ENCODE measurements at places on chromosomes 5 and 9.

DNA sequence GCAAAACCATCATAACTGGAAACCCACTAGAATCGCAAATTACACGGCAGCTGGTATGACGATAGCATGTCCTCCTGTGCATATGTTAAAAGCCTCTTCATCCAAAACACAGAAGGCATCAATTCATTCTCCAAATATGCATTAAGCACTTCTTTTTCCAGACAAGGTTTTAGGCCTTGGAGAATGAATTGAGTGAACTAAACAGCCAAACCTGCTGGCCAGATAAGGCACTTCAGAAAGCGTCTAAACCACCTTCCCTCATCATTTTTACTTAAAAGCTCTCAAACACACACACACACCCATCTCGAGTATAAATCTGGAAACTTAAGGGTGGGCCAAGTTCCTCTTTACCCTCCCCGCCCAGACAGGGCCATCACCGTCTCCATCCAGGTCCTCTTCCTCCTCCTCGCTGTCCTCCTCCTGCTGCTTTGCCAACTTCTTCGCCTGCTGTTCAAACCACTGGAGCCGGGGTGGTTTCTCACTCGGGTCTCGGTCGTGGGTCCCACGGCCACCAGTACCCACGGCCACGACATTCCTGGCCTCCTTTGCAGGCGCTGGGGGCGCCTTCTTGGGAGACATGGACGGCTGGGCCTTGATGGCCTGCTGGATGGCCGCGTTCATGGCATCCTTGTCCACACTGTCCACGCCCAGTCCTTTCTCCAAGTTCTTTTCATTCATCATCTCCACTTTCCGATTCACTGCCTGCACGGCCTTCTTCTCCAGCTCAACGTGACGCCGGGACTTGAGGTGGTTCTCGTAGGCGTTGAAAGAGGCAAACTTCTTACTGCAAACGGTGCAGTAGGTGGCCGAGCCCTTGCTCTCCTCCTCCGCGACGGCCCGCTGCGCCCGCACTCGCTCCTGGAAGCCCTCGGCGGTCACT, 696 bp downstream of the ZNF622 start:
- peaks cover 88% of the 10 kb centered on the region for H3K4me1 ChIP-seq
- H3K4me3 ChIP-seq: peak overlapping the region; percentile 99
- peak overlapping the region; percentile 99 for H3K27ac ChIP-seq

- H3K36me3 ChIP-seq: no peaks in the 10 kb centered on the region
- no peak for DNase-seq
- H3K27me3 ChIP-seq: peaks cover 33% of the 10 kb centered on the region
- H3K4me1 ChIP-seq: no peaks in the 10 kb centered on the region
Measured at GRCh38 chr5:66959653-66960052, 236.9 kb downstream of the CD180 start.

GRCh38 chr9:131658377-131659129, 81.3 kb downstream of the RAPGEF1 start:
- no peaks in the 10 kb centered on the region for H3K27me3 ChIP-seq
- H3K4me1 ChIP-seq: peaks cover 65% of the 10 kb centered on the region
- H3K27ac ChIP-seq: peak overlapping the region; percentile 75
- DNase-seq: no peak
- H3K36me3 ChIP-seq: no peaks in the 10 kb centered on the region
- peak overlapping the region; percentile 58 for H3K4me3 ChIP-seq

GRCh38 chr5:149211566-149211965, 60.1 kb upstream of the AFAP1L1 start:
- H3K4me1 ChIP-seq: no peaks in the 10 kb centered on the region
- no peak overlapping the region for H3K27ac ChIP-seq
- H3K36me3 ChIP-seq: no peaks in the 10 kb centered on the region
- peaks cover 21% of the 10 kb centered on the region for H3K27me3 ChIP-seq
- H3K4me3 ChIP-seq: no peak overlapping the region

GRCh38 chr5:150080696-150081435, 5.5 kb downstream of the CSF1R start:
- no peak for DNase-seq
- no peaks in the 10 kb centered on the region for H3K36me3 ChIP-seq
- peaks cover 27% of the 10 kb centered on the region for H3K27me3 ChIP-seq
- H3K4me3 ChIP-seq: no peak overlapping the region
- peaks cover 14% of the 10 kb centered on the region for H3K4me1 ChIP-seq

DNA sequence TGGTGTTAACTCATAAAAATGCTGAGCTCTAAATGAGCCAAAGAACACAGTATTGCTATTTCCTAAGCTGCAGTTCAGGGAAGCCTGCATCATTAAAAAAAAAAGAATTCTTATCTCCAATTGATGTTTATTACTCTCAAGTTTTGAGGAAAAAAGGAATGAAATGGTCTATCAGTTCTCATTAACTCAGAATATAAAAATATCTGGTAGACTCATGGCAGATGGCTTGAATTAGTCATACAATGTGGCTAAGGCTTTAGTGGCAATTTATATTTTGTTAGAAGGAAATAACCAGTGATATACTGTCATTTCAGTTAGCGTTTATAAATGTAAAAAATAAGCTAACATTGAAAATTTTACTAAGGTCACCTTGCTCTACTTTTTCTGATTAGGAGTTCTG, 1403.4 kb upstream of the C9orf72 start:
- H3K27me3 ChIP-seq: no peaks in the 10 kb centered on the region
- peaks cover 5% of the 10 kb centered on the region for H3K4me1 ChIP-seq
- no peak overlapping the region for H3K4me3 ChIP-seq
- no peaks in the 10 kb centered on the region for H3K36me3 ChIP-seq
- DNase-seq: no peak

DNA sequence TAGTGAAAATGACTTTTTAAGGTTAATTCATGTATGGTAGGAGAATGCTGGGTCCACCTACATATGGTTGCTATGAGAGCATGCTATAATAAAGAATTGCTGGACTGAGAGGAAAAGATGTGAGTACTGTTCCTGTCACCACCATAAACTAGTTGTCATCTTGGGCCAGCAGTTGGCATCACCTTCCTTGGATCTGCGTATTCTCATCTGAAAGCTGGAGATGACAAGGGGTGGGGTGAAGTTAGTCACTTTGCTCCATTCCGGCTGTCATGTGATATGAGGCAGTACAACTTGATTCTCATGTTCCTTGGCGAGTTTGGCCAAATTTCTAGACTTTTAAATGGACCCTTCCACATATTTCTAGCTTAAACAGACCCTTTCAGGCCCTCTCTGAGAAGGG, 33.3 kb downstream of the PIP5K1B start:
- DNase-seq: no peak
- peaks cover 17% of the 10 kb centered on the region for H3K27me3 ChIP-seq
- H3K4me3 ChIP-seq: no peak overlapping the region
- H3K27ac ChIP-seq: no peak overlapping the region

DNA sequence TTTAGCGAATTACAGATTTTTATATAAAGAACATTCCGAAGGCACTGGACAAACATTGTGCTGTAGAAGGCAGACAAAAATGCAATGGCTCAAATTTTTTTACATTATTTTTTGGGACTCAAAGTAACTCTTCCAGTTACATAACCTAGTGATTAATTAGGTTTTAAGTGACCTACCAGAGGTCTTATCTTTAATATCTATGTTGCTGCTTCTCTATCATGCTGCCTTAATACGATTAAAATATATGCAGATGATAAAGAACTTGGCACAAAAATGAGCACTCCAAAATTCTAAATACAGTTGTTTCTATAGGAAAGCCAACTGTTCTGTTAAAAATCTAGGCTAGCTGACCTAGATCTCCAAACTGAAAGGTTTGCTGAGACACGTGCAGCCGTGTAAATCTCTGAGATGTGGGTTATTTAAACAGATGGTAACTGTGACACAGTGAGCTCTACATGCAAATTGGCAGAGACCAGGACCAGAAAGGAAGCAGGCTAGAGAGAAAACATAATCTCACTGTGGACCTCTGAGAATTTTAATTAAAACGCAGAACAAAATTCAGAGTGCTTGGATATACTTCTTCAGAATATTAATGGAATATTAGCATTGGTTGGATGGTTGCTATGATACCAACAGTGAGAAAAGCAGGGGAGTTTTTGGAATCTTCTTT, 56.2 kb downstream of the CAMK4 start:
- H3K36me3 ChIP-seq: no peaks in the 10 kb centered on the region
- no peak overlapping the region for H3K27ac ChIP-seq
- no peak for DNase-seq
- H3K27me3 ChIP-seq: no peaks in the 10 kb centered on the region

DNA sequence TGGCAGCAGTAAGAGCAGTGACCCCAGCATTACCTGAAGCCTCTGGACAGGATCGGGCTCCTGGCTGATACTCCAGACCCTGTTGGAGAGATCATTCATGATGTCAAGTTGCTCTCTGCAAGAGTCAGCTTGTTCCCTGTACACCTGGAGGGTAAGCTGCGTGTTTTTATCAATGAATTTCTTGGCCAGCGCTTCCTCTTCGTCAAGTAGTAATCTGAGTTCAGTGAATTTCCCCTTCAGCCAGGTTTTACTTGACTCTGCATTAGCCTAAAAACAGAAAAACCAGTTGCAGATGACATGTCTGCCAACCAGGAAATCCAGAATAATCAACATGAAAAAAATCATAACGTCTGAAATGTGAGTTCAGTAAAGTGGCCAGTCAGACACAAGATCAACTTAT, 19.1 kb downstream of the TRIM14 start:
- H3K36me3 ChIP-seq: peaks cover 13% of the 10 kb centered on the region
- H3K27ac ChIP-seq: peak overlapping the region; percentile 94
- peaks cover 52% of the 10 kb centered on the region for H3K4me1 ChIP-seq
- no peaks in the 10 kb centered on the region for H3K27me3 ChIP-seq
- DNase-seq: no peak

GRCh38 chr5:1176473-1177391, 24.7 kb upstream of the SLC6A19 start:
- no peak overlapping the region for H3K4me3 ChIP-seq
- H3K27ac ChIP-seq: no peak overlapping the region
- peak; percentile 59 for DNase-seq
- H3K27me3 ChIP-seq: no peaks in the 10 kb centered on the region
- H3K36me3 ChIP-seq: no peaks in the 10 kb centered on the region
- peaks cover 6% of the 10 kb centered on the region for H3K4me1 ChIP-seq

DNA sequence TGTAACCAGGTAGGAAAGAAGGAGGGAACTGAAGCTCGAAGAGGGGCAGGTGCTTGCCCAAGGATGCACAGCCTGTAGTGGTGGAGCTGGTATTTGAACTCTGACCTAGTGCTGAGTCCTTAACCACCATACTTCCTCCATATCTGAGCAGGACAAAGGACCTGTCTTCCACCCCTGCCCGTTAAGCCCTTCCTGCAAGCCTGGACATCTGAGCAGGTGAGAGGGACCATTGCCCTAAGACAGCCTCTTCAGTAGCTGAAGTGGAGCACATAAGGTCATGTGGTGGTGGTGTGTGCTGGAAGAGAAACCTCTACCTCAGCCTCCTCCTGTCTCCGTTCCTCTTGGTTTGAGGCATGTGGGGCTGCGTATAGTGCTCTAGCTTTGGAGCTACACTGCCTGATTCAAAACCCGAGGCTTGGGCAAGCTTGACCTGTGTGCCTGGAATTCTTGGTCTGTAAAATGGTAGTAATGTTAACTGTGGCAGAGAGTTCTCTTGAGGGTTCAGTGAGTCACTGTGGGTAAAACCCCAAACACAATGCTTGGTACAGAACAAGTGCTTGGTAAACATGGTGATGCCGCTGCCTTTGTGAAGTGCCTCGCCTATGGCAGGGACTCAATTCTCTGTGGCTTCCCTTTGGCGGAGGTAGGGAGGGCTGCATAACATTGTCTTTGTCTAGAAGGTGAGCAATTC, 7.4 kb downstream of the GALNT10 start:
- peak overlapping the region; percentile 74 for H3K4me3 ChIP-seq
- H3K27ac ChIP-seq: peak overlapping the region; percentile 71
- H3K27me3 ChIP-seq: no peaks in the 10 kb centered on the region

GRCh38 chr5:61824396-61824795, 481.6 kb upstream of the KIF2A start:
- peaks cover 3% of the 10 kb centered on the region for H3K4me1 ChIP-seq
- peaks cover 10% of the 10 kb centered on the region for H3K27me3 ChIP-seq
- DNase-seq: no peak
- H3K27ac ChIP-seq: no peak overlapping the region

- H3K4me1 ChIP-seq: peaks cover 27% of the 10 kb centered on the region
- no peak for DNase-seq
- peaks cover 10% of the 10 kb centered on the region for H3K36me3 ChIP-seq
- H3K27me3 ChIP-seq: no peaks in the 10 kb centered on the region
- H3K27ac ChIP-seq: peak overlapping the region; percentile 66
Measured at GRCh38 chr5:139360384-139360783, 18.7 kb downstream of the PAIP2 start.

DNA sequence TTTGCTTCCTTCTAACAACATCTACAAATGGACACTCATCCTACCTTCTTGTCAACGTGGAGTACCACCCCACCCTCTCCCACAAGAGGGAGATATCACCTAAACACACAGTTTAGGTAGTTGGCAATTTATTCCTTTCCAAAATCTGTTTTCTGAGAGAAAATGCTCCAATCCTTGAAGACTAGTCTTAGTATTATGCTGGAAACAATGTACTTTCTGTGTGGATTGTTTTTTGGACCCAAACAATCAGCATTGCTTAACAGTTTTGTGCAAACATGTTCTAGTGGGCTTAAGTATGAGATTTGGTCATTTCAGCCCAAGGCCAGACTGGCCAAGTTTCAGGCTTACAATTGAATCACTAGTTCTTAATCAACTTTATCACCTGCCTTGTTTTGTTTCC, 359.1 kb downstream of the ARHGEF28 start:
- no peaks in the 10 kb centered on the region for H3K36me3 ChIP-seq
- no peak for DNase-seq
- H3K27me3 ChIP-seq: peaks cover 21% of the 10 kb centered on the region
- no peak overlapping the region for H3K27ac ChIP-seq
- no peak overlapping the region for H3K4me3 ChIP-seq

DNA sequence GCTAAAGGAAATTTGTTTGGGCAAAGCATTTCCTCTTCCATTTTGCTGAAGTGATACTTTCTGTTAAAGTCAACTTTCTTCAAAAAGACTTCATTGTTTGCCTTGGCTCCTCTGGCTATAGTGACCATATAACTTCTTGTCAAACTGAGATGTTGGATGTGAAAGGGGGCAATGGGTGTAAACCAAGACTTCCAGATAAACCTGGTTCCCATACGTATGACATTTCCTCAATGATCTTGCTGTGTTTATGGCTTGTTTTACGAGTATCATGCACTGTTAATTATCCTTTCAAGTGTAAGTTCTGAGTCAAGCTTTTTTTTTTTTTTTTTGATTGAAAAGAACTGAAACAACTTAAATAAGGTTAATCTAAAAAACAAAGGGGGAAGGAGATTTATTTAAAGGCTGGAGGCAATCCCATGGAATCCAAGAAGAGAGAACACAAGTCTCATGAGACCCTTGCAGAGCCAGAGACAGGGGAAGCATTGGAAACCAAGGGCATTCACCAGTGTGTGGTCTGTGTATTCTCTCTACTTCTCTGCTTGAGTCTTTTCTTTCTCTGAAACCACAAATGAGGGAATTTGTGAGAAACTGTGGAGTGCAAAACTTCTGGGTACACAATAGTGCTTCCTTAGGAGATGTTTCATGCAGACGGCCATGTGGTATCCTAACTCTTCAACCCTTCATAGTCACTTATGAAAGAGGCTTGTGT, 335.3 kb downstream of the RAB3C start:
- no peak overlapping the region for H3K27ac ChIP-seq
- H3K4me3 ChIP-seq: no peak overlapping the region
- no peak for DNase-seq
- H3K27me3 ChIP-seq: peaks cover 19% of the 10 kb centered on the region
- H3K4me1 ChIP-seq: no peaks in the 10 kb centered on the region
- H3K36me3 ChIP-seq: no peaks in the 10 kb centered on the region

Data from natural killer cell treated with Interleukin-12 subunit alpha and Interleukin-12 subunit beta and Interleukin-15 and Interleukin-18, amount 100 ng/mL, for 72 hours (primary cell).